Stimulated activated CD4-positive, alpha-beta T cell treated with anti-CD3 and anti-CD28 coated beads, TNF-alpha, amount 100 ng/mL, for 4 hours (primary cell): ENCODE measurements at places on chromosomes 12 and 14.

DNA sequence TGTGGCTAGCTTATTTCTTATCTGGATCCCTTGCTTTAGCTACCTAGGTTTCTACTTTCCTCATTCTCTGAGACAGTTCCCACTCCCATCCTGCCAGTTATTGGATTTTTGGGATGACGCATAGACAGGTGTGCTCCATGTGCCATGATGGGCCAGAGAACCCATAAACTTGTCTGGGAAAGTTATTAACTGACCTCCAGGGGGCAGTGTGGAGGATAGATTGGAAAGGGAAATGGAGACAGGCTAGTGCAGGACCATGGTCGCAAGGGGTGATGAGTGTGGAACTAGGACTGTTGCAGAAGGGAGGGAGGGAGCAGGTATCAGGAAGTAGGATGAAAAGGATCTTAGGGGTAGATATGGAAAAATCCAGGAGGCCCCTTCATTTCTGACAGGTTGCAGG lies 80.3 kb downstream of the ESRRB start:
- DNase-seq = no peak

DNA sequence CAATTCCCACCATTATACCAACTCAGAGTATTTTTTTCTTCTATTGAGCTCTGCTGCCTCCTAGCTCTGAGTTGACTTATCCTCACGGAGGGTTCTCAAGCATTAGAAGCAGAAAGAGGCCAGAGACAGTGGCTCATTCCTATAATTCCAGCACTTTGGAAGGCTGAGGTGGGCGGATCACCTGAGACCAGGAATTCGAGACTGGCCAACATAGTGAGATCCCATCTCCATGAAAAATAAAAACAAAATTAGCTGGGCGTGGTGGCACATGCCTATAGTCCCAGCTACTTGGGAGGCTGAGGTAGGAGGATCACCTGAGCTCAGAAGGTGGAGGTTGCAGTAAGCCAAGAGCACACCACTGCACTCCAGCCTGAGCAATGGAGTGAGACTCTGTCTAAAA lies 21.0 kb downstream of the HPD start:
- no peak for DNase-seq

DNA sequence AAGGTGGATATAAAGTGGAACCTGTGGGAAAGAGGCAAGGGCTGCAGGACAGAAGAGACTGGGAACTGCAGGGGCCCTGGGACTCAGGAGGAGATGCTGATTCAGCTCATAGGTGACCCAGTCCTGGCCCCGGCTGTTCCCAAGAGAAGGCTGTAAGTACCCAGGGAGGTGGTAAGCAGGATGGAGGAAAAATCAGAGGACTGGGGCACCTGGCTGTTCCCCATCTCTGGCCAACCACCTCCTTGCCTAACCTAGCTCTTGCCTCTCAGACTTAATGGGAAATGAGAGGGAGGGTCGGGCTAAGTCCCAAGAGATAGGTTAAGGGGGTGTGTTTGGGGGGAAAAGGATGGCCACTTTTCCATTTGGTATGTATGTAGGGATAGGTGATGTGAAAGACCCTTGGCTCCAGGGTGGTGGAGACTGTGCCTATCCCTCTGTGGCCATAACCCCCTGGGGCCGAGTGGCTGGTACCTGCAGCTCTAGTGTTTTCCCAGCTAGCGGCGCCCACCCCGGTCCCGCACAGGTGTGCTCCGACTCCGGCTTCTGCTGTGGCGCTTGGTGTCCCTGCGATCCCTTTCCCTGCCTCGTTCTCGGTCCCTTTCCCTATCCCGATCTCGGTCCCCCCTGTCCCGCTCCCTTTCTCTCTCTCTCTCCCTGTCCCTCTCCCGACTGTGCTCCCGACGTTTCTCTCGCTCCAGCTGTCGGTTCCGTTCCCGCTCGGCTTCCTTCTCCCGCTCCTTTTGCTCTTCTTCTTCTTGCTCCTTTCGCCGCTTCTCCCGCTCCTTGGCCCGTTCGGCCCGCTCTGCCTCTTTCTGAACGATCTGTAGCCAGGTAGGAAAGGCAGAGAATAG lies 1.6 kb upstream of the CDH24 start:
- no peak for DNase-seq

DNA sequence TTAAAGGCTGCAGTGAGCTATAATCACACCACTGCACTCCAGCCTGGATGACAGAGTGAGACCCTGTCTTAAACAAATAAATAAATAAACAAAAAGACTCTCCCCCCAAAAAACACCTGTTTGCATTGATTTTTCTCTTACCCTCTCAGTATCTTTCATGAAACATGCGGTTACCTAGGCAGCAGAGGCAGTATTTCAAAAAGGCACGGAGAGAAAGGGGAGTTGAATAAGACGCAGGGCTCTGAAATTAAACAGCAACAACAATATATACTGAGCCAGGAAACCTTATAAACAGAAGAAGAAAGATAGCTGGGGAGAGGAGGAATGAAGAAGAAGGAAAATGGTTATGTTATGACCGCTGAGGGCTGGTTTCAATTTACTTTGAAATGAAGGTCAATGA lies 277.6 kb downstream of the BTG1 start:
- DNase-seq = no peak

DNA sequence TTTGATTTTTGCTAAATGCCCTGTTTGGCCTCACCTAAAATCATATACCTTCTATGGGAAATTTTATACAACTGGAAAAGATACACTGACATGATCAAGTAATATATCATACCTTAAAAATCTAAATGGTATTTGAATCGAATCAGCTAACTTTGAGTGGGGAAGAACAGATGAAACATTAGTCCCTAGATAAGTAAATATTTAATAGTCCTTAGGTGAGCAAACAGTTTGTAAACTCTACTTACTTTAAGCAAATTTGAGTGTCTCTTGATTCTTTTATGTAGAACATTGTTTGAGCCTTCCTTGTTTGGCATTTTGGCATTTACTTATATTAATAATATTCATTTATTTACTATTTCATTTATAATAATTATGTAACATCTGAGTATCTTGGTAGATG lies 195.7 kb upstream of the GARIN2 start:
- no peak for DNase-seq

GRCh38 chr14:81550001-81550637 lies 16.5 kb upstream of the SEL1L start:
- DNase-seq = no peak

DNA sequence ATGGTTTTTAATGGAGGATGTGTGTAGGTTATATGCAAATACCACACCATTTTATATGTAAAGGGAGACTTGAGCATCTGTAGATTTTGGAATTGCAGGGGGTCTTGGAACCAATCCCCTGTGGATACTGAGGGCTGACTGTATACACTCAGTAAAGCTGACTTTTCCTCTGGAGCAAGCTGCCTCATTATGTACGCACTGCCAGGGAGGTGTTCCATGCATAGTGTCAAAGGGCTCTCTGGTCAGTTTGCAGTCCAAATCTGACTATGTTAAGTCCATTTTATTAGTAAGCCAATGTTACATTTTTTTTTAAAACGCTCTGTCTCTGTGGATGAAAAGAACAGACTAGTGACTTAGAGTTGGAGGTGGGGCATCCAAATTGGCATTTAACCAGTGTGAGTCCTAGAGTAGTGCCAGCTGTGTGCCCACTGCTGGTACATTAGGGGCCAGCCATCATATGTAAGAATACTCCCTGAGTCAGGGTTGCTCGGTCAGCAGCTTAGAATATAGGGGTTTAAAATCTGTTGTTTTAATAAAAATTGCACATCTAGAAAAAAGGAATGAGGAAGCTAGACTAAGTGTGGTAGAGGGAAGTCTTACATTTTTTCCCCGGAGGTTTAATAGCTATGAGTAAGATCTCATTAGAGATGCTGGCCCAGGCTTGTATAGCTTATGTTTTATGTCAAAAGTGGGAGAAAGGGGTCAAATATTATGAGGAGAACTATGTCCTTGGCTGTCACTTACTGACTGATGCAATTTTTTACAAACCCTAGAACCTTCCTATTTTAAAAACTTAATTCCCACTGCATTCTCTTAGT lies 87.0 kb downstream of the TESC start:
- no peak for DNase-seq

DNA sequence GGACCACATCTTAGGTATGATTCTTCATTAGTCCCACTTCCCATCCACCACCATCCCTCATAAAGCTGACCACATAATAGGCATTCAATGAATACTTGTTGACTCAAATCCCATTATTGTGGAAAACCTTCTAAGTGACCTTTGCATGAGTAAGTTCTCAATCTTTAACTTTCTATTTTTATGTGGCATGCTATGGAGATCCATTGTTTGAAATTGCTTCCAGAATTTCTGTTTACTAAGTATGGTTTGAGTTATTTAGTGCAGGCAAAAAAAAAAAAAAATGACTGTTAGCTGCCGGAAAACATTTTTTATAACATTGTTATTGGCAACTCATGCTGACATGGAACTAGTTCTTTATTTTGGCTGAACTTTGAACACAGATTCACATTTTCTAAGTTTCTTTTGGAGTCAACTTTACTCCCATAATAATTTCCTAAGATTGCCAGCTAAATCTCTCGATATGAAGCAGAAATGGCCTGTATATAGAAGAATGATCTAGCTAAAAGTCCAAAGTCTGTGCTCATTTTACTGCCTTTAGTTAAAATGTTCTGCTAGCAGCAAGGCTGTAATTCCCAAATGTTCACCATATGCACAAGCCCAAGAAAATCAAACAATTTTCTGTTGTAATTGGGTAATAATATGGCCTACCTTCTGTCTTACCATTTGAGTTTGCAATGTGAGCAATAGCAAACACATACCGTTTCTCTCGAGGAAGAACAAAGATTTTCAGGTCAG lies 77.9 kb downstream of the PTGER2 start:
- no peak for DNase-seq

GRCh38 chr12:22437031-22437806 lies 102.7 kb upstream of the ST8SIA1 start:
- no peak for DNase-seq

GRCh38 chr14:53766601-53767000 lies 190.0 kb downstream of the BMP4 start:
- DNase-seq = no peak

GRCh38 chr14:62189698-62190097 lies 427.5 kb downstream of the SNAPC1 start:
- DNase-seq = no peak

DNA sequence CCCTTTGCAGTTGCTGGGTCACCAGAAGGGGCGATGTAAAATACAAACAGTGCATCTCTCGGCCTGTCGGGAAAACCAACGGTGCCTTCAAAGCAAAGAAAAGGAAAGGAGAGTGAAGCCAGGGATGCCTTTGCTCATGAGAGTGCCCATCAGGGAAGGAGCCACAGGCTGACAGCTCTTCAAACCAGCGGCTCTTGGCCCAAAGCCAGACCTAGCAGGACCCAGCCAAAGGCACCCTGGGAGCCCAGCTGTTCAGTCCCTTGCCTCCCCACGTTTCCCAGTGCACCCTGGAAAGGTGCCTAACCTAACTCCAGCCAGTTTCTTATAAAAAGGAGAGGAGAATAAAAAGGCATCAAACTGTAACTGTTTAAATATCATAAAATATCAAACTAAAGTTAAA lies 29.2 kb downstream of the PRMT8 start:
- DNase-seq = no peak

GRCh38 chr12:1391722-1392121 lies 202.7 kb downstream of the FBXL14 start:
- DNase-seq = no peak

GRCh38 chr14:102663440-102663839 lies 71.0 kb downstream of the RCOR1 start:
- DNase-seq = no peak

DNA sequence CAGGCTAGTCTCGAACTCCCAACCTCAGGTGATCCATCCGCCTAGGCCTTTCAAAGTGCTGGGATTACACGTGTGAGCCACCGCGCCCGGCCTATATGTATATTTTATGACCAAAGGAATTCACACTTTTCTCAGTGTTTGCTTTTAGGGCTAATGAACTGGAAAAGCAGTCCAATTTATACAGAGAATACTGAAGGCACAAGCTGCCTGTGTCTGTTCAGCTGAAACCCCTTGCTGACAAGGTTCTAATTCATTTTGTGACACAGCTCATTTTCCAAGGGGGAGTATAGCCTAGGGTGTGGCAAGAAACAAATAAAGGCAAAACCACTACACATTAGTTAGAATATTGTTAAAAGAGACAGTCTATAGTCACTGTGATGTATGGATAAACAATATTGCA lies 18.3 kb upstream of the NEMF start:
- no peak for DNase-seq

DNA sequence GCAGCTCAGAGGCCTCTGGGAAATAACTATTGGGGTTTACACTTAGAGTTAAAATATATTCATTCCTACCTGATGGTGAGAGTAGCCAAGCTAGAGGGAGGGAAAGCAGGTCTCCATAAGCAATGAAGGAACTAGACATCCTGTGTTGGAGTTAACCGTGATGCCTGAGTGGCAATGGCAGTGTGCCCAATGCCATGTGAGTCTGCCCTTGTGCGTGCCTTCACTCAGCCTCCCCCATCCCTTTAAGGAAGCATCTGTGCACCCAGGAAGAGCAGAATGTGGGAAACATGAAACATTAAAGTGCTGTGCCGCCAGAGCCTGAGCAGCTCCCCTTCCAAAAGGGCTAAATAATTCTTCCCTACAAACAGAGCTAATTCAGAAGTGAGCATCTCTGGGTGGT lies 76.3 kb downstream of the COX16 start:
- no peak for DNase-seq

- DNase-seq = no peak
Measured at GRCh38 chr12:63828867-63829266, 15.6 kb upstream of the SRGAP1 start.

DNA sequence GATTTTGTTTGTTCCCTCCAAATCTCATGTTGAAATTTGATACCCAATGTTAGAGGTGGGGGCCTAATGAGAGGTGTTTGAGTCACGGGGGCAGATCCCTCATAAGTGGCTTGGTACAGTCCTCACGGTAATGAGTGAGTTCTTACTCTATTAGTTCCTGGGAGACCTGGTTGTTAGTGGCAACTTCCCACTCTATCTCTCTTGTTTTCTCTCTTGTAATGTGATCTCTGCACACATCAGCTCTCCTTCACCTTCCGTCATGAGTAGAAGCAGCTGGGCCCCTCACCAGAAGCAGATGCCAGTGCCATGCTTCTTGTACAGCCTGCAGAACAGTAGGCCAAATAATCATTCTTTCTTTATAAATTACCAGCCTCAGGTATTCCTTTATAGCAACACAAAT lies 29.6 kb upstream of the KCNK10 start:
- DNase-seq = no peak

- no peak for DNase-seq
Measured at GRCh38 chr12:4417936-4418335, 27.7 kb downstream of the FGF6 start.

- no peak for DNase-seq
Measured at GRCh38 chr14:100281286-100282082, 24.8 kb downstream of the SLC25A29 start.

GRCh38 chr12:75833268-75833667 lies 198.3 kb downstream of the PHLDA1 start:
- no peak for DNase-seq
